ENCODE measurements at places on chromosomes 7 and 10.

- DNase-seq = no peak
Measured at GRCh38 chr10:86077871-86078638, 288.5 kb downstream of the GRID1 start.

DNA sequence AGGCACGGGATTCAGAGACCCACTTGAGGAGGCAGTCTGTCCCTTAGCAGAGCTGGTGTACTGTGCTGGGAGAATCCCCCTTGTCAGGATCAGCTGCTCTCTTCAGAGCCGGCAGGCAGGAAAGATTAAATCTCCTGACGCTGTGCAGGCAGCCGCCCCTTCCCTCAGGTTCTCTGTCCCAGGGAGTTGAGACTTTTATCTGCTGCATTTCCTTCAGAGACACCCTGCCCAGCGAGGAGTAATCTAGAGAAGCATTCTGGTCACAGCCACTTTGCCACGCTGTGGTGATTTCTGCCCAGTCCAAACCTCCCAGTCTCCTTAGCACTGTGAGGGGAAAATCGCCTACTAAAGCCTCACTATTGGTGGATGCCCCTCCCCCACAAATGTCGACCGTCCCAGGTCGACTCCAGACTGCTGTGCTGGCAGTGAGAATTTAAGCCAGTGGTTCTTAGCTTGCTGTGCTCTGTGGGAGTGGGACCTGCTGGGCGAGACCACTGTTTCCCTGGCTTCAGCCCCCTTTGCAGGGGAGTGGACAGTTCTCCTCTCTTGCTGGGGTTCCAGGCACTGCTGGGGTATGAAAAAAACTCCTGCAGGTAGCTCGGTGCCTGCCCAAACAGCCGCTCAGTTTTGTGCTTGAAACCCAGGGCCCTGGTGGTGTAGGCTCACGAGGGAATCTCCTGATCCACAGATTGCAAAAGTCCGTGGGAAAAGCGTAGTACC, 265.4 kb downstream of the ZWINT start:
- DNase-seq = no peak

GRCh38 chr10:110788620-110789385, 82.9 kb upstream of the PDCD4 start:
- DNase-seq = no peak

GRCh38 chr7:142088022-142088714, 23.4 kb upstream of the MGAM2 start:
- DNase-seq = no peak
